ENCODE measurements at places on chromosomes 2 and 18. TPM values are rescaled to one million over a fixed set of nuclear protein-coding genes. Genes with fewer than 3 reads are reported as not detected.

The HYCC2 gene
- 2.9 TPM for total RNA-seq

The PHLPP1 gene
- total RNA-seq, result 3.7 TPM

The SCG2 gene
- 2.3 TPM for total RNA-seq

The SKOR2 gene
- not detected for total RNA-seq

The REG1B gene
- total RNA-seq, result not detected

The BCL2 gene
- 1.9 TPM for total RNA-seq

The G6PC2 gene
- total RNA-seq, result not detected

The ITGA6 gene
- total RNA-seq, result 4.2 TPM

The SLC16A14 gene
- 0.49 TPM for total RNA-seq

The CNGA3 gene
- not detected for total RNA-seq

The SLC39A6 gene
- 46.2 TPM for total RNA-seq

The PDE11A gene
- not detected for total RNA-seq

The IL36RN gene
- total RNA-seq, result not detected

The ADI1 gene
- 68.1 TPM for total RNA-seq

The CHRND gene
- total RNA-seq, result not detected

The INHBB gene
- 4.0 TPM for total RNA-seq

The CAPN13 gene
- total RNA-seq, result not detected

The TNS1 gene
- total RNA-seq, result 79.7 TPM

The ASAP2 gene
- total RNA-seq, result 27.3 TPM

The EFHD1 gene
- 2.1 TPM for total RNA-seq

The EFR3B gene
- 0.18 TPM for total RNA-seq

The UGT1A5 gene
- not detected for total RNA-seq

The OTX1 gene
- not detected for total RNA-seq

The ALPG gene
- not detected for total RNA-seq

The KIAA2012 gene
- not detected for total RNA-seq

The RASGRP3 gene
- total RNA-seq, result 1.8 TPM

The RIT2 gene
- total RNA-seq, result not detected
